ENCODE measurements at places on chromosomes 16 and 17. TPM values are rescaled to one million over a fixed set of nuclear protein-coding genes. Genes with fewer than 3 reads are reported as not detected.

DNA sequence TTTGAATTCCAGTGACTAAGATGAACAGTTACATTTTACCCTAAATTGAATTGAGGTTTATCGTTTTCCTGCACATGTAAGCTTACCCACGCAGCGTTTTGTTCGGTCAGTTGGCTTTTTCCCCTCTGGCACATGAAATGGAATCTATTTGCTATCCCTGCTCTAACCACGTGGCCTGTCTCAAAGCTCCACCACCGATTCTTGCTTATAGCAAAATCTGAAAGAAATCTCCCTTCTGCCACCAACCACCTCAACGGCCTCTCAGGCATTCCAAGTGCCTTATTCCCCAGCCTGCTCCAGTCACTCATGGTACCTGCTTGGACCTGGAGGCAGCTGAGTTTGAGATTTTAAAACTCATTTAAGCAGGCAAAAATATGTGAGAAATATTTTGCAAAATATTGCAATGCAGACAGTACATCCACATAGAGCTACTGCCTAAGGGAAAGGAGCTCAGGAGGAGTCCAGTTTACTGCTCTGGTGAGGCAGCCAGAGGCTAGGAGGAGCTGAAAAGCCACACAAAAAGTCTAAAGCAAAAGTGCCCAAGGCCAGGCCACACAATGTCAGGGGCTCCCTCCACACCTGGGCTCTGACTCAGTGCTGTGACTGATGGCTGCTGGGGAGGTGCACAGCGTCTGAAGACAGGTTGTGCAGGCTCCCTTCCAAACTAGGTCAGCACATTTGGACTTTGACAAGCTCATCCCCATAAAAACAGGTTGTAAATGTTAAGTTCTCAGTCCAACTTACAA lies 26.4 kb downstream of the ARHGAP17 start:
- no peaks in the 10 kb centered on the region for H3K36me3 ChIP-seq
- H3K27me3 ChIP-seq, result no peaks in the 10 kb centered on the region
- H3K27ac ChIP-seq, result peak overlapping the region; percentile 68
- DNase-seq, result peak; percentile 86

- no peaks in the 10 kb centered on the region for H3K36me3 ChIP-seq
- H3K4me1 ChIP-seq, result no peaks in the 10 kb centered on the region
- DNase-seq, result no peak
- H3K27ac ChIP-seq, result no peak overlapping the region
- no peak overlapping the region for H3K4me3 ChIP-seq
Observed at GRCh38 chr16:81307770-81308169, 7.0 kb upstream of the GAN start.

GRCh38 chr16:10817514-10817913 lies 1.1 kb downstream of the TVP23A start:
- no peak overlapping the region for H3K27ac ChIP-seq
- H3K4me3 ChIP-seq, result no peak overlapping the region
- no peak for DNase-seq

DNA sequence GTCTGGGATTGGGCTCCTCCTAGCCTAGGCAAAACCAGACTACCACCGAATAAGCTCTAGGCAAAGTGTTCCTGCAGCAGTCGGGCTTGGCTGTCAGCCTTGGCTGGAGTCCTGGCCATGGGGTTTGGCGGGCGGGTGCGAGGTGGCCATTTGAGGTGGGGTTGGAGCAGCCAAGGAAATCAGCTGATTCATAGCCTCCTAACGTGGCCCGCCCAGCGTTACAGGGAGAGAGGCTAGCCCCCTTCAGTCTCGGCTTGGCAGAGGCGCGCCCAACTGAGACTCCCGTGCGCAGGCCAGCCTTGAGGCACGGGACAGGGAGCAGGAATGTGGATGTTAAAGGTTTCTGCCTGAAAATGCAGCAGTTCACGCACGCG lies 1.9 kb downstream of the PMP22 start:
- peak overlapping the region; percentile 57 for H3K4me3 ChIP-seq
- peak overlapping the region; percentile 84 for H3K27ac ChIP-seq
- H3K27me3 ChIP-seq, result peaks cover 3% of the 10 kb centered on the region
- peak; percentile 72 for DNase-seq
- H3K4me1 ChIP-seq, result peaks cover 19% of the 10 kb centered on the region

DNA sequence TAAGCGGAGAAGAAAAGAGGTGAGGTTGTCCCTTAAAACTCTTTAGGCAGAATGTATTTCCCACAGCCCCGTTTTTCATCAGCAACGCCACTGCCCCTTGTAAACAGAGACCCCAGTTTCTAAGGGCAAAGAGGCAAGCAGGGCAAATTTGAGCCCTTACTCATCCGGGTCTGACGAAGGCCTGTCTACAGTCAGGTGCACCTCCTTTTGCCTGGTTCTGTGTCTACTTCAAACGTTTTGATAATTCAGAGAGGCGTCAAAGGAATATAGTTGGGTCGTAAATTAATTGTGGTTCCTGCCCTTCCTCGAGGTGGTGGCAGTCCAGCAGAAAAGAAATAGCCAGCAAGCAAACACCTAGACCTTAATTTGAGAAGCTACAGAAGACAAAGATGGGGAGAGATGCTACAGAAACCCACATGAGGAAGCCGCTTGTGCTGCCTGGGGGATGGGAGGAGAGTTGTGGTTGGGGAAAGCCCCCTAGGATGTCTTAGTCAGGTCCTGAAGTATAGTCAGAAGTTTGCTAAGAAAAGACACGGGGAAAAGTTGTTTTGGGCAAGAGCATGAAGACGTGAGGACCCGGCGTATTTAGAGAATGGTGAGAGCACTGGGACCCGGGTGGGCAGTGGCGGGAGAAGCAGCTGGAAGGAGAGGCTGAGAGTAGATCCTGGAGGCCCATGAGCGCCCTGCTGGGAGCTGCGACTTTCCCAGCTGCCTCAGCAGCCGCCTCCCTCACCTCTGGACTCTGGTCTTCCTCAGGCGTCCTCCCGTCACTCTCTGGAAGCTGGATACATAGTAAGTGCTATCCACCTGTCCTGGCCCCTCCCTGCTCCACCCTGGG lies 2.4 kb downstream of the FBRS start:
- no peaks in the 10 kb centered on the region for H3K27me3 ChIP-seq
- peaks cover 31% of the 10 kb centered on the region for H3K36me3 ChIP-seq
- peaks cover 15% of the 10 kb centered on the region for H3K4me1 ChIP-seq
- H3K4me3 ChIP-seq, result peak overlapping the region; percentile 87
- peak; percentile 89 for DNase-seq

DNA sequence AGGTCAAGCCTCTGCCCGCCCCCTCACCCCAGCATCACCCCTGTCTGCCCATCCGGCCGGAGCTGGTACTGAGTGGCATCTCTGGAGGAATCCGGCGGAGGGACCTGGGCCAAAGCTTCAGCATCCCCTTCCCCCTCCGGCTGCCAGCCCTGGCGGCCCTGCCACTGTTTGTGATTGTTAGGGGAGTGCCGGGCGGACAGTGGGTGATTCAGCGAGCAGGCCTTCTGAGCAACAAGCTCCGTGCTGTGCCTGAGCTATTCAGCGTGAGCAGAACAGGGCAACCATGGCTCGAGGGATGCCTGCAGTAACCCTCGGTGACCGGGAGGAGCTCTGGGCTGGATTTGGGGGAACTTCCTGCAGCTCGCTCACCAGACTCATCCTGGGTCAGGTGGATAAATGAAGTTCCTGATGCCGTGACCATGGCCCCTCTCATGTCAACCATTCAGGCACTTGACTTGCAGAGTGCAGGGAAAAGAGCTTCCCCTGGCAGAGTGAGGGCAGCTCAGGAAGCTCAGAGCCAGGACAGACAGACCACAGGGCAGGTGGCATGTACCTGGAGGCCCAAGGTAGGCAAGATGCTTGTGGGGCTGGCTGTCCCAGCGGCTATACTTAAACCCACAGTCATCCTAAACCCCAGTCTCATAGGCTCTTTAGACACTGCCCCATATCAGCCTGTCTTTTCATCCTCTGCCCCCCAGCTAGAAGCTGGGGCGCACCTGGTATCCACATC lies 24.3 kb upstream of the MLKL start:
- H3K4me3 ChIP-seq, result no peak overlapping the region
- no peak for DNase-seq
- H3K4me1 ChIP-seq, result peaks cover 3% of the 10 kb centered on the region
- H3K36me3 ChIP-seq, result no peaks in the 10 kb centered on the region

- no peaks in the 10 kb centered on the region for H3K36me3 ChIP-seq
- H3K27ac ChIP-seq, result no peak overlapping the region
- H3K4me1 ChIP-seq, result no peaks in the 10 kb centered on the region
- DNase-seq, result no peak
- H3K27me3 ChIP-seq, result no peaks in the 10 kb centered on the region
Observed at GRCh38 chr16:12195296-12195695, 218.8 kb downstream of the SNX29 start.

- H3K4me1 ChIP-seq, result peaks cover 4% of the 10 kb centered on the region
- DNase-seq, result no peak
- no peak overlapping the region for H3K27ac ChIP-seq
- no peak overlapping the region for H3K4me3 ChIP-seq
Observed at GRCh38 chr17:31754239-31754945, 104.7 kb downstream of the COPRS start.

DNA sequence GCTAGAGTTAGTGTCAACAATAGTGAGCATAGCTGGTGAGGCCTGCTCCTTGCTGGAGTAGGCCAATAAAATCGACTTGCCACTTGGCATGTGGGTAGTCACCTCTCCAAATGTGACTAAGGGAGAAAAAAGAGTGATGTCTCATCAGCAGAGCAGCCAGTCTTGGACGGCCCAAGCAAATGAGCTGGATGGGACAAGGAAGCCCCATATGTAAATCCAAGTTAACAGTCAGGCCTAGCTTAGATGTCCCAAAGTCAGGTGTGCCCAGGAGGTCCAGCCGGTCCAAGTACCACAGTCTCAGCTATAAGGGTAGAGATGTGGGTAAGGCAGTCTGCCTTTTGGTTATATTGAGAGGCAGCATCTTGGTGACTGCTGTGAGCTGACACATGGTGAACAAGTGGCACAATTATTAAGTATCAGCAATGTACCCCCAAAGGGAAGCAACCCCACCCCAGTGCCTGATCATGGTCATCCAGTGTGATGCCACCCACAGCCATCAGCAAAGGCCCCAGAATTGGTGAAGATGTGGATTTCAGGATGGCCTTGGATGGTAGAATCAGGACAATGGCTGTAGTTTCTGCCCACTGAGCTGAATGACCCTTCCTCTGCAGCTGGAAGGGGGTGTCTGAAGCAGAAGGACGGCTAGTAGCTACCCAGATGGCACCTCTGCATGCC lies 83.4 kb downstream of the TNFRSF13B start:
- no peak overlapping the region for H3K27ac ChIP-seq
- H3K4me1 ChIP-seq, result no peaks in the 10 kb centered on the region
- no peaks in the 10 kb centered on the region for H3K36me3 ChIP-seq
- no peak for DNase-seq
- H3K27me3 ChIP-seq, result no peaks in the 10 kb centered on the region

DNA sequence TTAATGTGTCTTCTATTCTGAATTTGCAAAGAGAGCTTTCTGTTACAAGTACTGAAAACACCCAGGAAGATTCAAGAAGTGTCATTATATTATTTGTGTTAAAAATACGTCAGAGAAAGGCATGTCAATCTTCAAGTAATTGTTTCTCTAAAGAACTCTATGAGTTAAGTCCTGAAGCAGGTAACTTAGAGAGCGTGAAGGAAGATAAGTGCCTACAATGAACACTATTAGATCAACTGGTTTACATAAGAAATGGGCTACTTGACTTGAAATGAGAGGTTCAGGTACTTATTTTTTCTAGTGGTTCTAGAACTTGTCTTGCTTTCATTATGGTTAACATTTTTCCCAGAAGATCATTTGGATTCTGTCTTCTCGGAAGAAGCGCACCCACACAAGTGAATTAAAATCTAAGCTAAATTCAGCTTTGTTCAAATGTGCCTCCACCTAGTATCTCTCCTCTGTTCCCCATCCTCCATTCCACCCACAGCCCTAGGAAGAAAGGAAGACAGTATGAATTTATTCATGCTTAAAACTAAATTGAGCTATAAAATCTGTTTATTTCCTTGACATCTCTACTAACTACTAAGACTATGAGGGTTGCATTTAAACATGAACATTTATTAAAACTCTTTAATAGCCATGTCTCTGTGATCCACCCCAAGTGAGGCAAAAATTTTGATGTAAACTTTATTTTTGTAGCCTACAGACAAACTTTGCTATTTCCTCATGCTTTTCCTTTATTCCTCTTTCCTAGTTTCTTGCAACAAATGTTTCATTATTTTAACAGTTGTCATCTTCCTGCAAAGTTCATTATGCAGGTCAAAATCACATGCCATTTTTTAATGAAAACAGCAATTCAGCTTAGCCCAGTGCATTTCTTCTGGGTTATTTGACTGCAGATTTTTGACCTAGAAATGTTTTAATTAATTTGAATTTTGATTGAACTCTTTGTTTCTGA lies 206.8 kb downstream of the KCNJ2 start:
- DNase-seq, result no peak
- no peaks in the 10 kb centered on the region for H3K36me3 ChIP-seq
- no peaks in the 10 kb centered on the region for H3K4me1 ChIP-seq

DNA sequence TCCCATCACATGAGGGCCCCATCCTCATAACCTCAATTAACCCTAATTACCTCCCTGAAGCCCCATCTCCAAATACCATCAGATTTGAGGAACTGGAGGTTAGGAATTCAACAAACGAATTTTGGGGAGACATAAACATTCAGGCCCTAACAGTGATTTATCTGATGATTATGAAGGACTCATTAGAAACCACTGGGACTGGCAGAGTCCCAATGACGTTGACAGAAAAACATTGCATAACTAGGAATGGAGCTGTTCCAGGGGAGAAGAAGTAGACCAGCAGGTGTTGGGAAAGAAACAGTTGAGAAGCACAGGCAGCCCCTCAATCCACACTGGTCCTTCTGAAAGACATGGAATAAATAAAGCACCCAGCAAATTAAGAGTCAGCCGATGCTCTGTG lies 282.0 kb downstream of the MAP2K4 start:
- no peaks in the 10 kb centered on the region for H3K36me3 ChIP-seq
- DNase-seq, result no peak
- H3K4me1 ChIP-seq, result no peaks in the 10 kb centered on the region
- no peak overlapping the region for H3K4me3 ChIP-seq
- no peak overlapping the region for H3K27ac ChIP-seq

GRCh38 chr16:19707569-19708295 lies 10.3 kb downstream of the KNOP1 start:
- H3K4me3 ChIP-seq, result no peak overlapping the region
- H3K36me3 ChIP-seq, result peaks cover 8% of the 10 kb centered on the region
- no peak overlapping the region for H3K27ac ChIP-seq
- no peak for DNase-seq
- H3K27me3 ChIP-seq, result no peaks in the 10 kb centered on the region

The C17orf107 gene
- total RNA-seq, result 1.8 TPM

The GAST gene
- total RNA-seq, result not detected

The TLE7 gene
- not detected for total RNA-seq

The ARL5C gene
- total RNA-seq, result not detected

The KRTAP4-6 gene
- total RNA-seq, result not detected

The TEX14 gene
- not detected for total RNA-seq

The TVP23C gene
- total RNA-seq, result 10.7 TPM

The PLLP gene
- total RNA-seq, result 11.6 TPM

The PKD1 gene
- total RNA-seq, result 48.2 TPM

The TMEM204 gene
- 5.0 TPM for total RNA-seq

The NKD1 gene
- 2.3 TPM for total RNA-seq

Measured in colonic mucosa (tissue), 4 donors.